ENCODE measurements at places on chromosomes 3 and 15.

DNA sequence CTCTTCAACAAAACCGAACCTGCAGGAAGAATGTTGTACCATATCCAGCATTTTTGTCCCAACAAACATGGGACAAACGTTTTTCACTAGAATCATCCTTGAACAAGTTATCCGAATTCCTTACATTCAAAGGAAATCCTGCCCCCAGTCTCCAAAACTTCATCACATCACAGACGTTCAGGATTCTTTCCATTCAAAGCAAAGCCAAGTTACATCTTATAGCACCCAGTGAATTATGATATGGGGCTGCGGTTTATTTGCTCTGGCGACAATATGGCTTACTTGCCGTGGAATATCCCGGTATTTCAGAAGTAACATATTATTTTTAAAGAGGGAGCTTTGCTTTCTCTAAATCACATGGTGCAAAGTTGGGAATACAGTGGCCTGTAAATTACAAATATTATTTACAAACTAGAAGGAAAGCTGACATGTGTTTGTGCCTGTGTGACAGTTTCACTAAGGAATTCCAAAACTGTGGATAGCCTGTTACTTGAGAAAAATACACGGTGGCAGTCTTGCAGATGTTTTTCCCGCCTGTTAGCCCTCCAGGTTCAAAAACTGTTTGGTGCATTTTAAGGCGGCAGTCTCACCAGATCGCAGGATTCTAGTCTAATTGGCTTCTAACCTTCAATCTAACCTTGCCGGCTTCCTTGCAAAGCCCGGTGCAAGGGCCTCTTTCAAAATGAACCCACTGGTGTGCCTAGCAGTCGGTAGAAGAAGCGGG, 736 bp upstream of the MBNL1 start:
- no peak for DNase-seq

GRCh38 chr3:124292329-124292728, 300.4 kb upstream of the ROPN1 start:
- DNase-seq: no peak

DNA sequence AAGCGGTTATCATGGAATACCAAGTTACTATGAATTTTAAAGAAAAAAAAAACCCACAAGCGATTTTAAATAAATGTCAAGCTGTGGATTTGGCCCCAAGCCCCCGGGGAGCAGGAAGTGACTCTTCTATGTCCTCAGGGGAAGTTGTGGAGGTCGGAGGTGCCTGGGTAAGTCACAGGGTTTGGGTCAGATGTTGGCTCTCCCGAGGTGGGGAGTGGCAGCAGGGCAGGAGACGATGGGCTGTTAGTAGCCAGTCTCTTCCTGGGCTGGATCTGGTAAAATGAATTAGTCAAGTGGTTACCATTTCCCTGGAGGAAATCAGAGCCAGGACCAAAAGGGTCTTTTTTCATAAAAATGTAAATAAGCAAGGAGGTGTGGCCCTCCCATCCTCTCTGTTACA, 316.7 kb downstream of the TLE3 start:
- no peak for DNase-seq

DNA sequence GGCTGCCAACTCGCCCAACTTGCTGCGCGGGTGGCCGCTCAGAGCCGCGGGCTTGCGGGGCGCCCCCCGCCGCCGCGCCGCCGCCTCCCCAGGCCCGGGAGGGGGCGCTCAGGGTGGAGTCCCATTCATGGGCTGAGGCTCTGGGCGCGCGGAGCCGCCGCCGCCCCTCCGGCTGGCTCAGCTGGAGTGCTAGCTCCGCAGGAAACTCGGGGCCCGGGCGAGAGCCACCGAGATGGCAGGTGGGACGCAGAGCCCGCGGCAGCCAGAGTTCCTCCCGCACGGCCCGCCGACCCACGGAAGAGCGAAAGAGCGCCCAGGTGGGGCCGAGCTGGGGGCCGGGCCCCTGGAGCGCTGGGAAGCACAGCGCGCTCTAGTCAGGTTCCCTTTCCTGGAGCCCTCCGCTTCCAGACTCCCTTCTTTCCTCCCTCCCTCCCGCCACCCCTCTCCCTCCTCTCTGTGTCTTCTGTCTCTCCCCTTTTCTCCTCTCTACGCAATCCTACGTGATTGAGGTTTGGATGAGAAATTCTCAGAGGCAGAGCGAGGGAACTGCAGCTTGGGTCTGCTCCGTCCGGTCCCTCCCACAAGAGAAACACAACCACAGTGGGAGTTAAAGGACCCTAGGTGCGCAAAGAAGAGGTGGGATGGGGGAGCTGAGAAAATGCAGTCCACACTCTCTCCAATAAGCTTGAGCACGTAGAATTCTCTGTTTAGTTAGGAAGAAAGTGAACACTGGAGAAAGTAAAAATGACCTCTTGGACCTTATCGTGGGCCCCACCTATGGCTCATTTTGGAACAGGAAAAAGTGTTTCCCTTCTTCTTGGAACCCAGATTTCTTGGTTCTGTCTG, 317.3 kb downstream of the FGF12 start:
- DNase-seq: peak; percentile 46

DNA sequence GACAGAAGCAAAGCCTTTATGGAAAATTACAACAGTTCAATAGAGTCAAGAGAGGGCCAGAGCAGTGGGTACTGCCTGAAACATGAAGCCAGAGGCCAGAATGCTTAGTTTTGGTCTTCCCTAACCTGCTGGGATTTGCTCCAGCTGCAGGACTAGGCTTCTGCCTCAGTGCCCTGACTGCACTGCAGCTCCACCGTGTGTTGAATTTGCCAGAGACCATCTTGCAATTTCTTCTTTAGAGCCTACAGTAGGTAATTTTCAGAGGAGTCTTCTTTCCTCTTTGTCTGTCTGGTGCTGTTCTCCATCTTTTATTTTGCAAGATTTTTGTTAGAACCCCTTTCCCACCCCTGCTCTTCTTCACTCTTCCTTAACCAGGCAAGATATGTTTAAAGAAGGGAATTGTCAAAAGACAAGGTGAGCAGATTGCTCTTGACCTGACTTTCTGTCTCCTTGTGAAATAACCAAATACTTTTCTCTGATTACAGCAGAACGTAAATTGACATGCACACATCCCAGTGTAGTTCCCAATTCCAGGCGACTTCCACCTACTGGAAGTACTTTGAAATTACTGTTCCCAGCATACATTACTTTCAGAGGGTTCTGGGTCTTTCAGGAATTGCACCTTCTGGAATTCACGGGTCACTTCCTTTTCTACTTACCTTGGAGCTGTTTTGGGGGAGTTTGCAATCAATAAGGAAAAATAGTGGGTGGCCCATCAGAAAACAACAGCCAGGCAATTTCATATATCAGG, 161.2 kb downstream of the MINAR1 start:
- DNase-seq: no peak

DNA sequence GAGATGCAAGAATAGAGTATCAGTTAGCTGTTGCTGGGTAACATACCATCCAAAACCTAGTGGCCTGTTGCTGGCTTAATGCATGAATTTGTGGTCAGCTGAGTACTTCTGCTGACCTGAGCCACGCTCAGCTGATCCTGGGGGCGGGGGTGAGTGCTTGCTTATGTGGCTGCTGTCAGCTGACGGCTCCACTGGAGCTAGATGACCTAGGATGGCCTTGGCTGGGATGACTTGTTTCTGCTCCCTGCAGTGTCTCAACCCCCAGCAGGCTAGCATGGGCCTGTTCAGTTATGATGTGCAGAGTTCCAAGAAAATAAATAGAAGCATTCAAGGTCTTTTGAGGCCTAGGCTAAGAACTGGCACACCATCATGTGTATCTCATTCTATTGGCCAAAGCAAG, 63.9 kb downstream of the FBLN2 start:
- DNase-seq: no peak

GRCh38 chr3:156036258-156037053, 83.9 kb upstream of the KCNAB1 start:
- no peak for DNase-seq

- no peak for DNase-seq
Measured at GRCh38 chr3:159128628-159129027, 326.8 kb downstream of the MFSD1 start.

- peak; percentile 83 for DNase-seq
Measured at GRCh38 chr3:114454551-114455251, 160.9 kb downstream of the TIGIT start.

DNA sequence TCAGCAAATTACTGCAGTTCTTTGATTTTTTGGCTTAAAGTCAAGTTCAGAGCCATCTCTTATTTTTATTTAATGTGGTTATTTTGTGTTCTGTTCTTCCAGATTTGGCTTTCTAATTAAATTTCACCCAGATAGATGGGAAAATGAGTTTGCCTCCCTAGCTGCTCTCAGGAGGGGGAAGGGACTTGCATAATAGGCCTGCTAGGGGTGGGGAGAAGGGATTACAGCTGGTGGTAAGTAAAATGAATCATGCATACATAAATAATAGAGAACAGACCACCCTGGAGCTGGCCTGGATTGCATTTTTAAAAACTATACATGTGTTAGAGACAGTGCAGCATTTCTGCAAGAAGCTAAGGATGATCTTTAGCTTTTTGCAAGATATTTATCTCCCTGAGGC, 3.9 kb upstream of the PXYLP1 start:
- no peak for DNase-seq

DNA sequence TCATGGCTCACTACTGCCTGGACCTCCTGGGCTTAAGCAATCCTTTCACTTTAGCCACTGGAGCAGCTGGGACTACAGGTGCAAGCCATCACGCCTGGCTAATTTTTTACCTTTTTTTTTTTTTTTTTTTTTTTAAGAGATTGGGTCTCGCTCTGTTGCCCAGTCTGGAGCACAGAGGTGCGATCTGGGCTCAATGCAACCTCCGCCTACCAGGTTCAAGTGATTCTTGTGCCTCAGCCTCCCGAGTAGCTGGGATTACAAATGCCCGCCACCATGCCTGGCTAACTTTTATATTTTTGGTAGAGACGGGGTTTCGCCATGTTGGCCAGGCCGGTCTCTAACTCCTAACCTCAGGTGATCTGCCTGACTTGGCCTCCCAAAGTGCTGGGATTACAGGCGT, 50.7 kb upstream of the MELTF start:
- DNase-seq: no peak

- no peak for DNase-seq
Measured at GRCh38 chr3:23271876-23272741, 69.0 kb downstream of the UBE2E2 start.

DNA sequence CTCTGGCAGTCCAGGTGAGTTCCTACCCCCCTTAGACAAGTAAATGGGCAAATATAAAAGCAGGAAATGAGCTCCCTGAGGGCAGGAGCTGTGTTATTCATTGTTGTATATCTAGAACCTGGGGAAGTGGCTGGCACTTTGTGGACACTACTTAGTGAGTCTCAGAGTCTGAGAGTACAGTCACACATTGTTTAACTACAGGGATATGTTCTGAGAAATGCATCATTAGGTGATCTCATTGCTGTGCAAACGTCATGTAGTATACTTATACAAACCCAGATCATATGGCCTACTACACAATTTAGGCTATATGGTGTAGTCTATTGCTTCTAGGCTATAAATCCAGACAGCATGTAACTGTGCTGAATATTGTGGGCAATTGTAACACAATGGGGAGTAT, 52.4 kb downstream of the DRD3 start:
- no peak for DNase-seq

GRCh38 chr15:46714950-46715349, 1002.4 kb upstream of the SEMA6D start:
- no peak for DNase-seq

GRCh38 chr3:116176974-116177555, 268.2 kb downstream of the LSAMP start:
- DNase-seq: no peak

DNA sequence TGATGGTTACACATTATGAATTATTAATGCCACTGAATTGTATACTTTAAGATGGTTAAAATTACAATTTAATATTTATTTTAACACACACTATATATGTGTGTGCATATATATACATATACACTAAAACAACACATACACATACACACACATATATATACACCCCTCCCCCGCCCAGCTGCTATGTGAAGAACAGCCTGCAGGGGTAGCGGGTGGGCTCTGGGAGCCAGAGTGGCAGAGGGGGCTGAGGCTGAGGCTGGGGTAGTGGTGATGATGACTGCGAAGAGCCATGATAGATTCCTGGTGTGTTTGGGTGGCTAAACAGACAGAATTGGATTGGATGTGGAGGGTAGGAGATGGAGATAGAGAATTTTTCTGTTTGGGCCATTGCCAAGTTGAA, 39.4 kb upstream of the APEH start:
- no peak for DNase-seq

DNA sequence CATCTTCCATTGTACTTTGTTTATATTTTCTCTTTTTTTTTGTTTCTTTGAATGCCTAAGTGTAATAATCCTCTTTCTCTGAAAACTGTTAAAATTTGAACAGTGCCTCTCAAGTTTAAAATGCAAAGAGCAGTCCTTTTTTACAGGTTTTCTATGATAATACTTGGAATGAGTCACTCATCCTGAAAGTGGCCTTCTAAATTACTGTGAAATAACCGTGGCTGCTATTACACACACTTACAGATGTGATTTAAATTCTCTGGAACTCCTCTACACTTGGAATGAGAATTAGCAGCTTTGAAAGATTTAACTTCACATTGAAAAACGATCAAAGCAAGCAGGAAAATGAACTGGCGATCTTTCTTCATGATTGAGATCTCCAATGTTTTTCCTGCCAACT, 105.9 kb downstream of the ROBO1 start:
- no peak for DNase-seq

DNA sequence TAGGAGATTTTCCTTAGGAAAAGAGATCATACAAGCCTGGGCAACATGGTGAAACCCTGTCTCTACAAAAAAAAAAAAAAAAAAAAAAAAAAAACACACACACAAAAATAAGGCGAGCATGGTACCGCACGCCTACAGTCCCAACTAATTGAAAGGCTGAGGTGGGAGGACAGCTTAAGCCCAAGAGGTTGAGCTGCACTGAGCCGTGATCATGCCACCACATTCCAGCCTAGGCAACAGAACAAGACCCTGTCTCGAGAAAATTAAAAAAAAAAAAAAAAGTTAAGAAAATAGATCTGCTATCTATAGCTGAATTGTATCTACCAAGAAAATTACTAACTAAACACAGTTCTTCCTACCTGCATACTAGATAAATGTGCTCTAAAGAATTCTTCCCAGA, 7.1 kb downstream of the MSL2 start:
- no peak for DNase-seq

- DNase-seq: no peak
Measured at GRCh38 chr15:56892659-56893363, 25.6 kb upstream of the TCF12 start.

DNA sequence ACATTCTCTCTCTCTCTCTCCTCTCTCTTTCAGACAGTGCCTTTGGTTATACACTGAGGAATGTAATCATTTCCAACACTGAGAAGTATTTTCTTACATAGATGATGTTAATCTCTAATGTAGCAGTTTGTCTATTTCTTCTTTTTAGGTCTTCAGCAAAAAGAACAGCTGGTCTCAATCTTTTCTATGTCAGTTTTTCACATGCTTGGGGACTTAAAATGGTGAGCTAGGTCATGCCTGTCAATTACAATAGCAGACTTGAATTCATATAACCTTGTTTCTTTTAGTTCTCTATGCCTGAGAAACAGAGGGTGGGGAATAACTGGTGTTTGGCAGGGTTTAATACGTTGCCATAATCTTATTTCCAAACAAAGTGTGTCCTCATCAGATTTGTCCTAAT, 786.2 kb downstream of the SQOR start:
- no peak for DNase-seq

DNA sequence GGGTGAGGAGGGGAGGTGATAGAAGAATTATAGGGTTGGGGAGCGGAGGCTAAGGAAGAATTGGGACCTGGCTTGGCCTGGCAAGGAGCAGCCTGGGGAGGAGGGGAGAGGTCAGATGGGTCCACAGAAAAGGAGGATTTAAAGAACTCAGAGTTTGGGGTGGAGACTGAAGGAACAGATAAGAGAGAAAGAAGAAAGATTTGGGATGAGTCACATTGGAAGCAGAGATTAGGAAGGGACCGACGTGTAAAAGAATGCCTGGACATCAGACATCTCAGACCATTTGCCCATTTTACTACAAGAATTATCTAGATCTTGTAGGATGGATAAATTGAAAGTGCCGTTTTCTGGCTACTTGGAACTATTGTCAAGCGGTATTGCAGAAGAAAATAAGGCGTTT, 10.4 kb downstream of the TCAIM start:
- no peak for DNase-seq
